ENCODE measurements at places on chromosomes 12 and 14.

- no peak for DNase-seq
Measured at GRCh38 chr14:105581551-105582341, 55.4 kb downstream of the TMEM121 start.

- DNase-seq: no peak
Measured at GRCh38 chr14:48842785-48843184, 743.4 kb downstream of the RPS29 start.

DNA sequence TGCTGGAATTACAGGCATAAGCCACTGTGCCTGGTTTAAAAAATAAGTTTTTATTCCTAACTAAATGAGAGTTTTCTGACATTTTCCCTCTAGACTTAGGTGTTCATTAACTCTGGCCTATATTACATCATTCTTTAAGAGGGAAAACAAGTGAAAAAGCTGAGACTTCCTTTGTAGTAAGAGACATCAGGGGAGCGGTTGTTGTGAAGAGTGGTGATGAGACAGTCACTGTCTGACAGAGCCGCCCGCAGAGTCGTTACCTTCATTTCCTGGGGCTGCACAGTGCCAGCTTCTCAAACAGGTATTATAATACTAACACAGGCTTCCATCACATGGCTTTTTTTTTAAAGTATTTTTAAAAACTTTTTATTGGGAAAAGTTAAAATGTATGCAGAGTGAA lies 19.7 kb upstream of the TDRD9 start:
- no peak for DNase-seq

- DNase-seq: no peak
Measured at GRCh38 chr12:1203735-1204019, 212.7 kb downstream of the ERC1 start.

DNA sequence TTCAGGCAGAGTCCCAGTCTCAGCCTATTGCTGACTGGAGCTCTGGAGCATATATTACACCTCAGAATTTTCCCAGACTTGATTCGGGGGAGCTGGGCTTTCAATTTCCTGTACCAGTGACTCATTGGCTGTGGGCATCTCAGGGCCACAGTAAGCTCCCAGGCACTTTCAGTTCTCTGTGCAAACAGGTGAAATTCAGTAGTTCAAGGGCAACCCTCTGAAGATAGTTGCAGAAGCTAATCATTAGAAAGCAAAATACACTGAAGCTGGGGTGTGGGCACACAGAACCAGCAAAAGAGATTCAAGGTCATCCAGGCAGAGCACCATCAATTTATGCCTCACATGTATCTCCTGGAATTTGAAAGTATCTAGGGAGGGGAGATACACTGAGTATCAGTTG lies 8.1 kb upstream of the NIN start:
- DNase-seq: no peak

DNA sequence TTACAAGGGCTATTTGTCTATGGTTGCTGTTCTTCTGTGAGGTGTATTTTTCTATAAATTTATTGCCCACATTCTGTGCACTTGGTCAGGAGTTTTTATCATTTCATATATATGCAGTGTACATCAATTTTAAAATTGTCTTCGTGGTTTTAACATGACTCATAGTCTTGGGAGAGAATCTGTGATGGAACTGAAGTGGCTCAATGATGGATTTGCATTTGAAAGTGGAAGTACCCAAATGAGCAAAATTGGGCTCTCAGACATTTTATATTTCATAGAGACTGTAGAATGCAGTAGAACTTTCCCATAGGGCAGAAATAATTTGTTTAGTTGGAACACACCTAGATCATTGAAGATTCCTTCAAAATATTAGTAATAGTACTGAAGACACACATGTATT lies 1.9 kb upstream of the SCFD1 start:
- no peak for DNase-seq

DNA sequence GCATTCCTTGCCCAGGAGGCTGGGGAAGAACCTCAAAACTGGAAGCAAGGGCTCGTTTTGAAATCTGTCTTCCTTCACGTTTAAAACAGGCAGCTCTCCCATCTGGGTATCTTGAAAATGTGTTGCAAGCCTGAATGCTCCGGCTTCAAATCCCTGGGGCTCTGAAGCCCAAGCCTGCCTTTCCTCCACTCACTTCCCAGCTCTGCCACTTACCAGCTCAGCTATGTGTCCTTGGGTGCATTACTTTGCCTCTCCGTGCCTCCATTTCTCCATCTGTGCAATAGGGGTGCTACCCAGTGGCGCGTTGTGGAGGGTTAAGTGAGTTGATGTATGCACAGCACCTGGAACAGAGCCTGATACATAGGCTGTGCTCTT lies 97.6 kb downstream of the GCH1 start:
- no peak for DNase-seq

- no peak for DNase-seq
Measured at GRCh38 chr12:117590999-117591398, 229.6 kb upstream of the NOS1 start.

GRCh38 chr12:104975587-104976343 lies 10.4 kb upstream of the NOPCHAP1 start:
- no peak for DNase-seq

- DNase-seq: no peak
Measured at GRCh38 chr14:87000081-87000480, 992.9 kb downstream of the GALC start.

- DNase-seq: no peak
Measured at GRCh38 chr12:71591601-71592000, 72.0 kb downstream of the ZFC3H1 start.

- DNase-seq: no peak
Measured at GRCh38 chr12:44063671-44064070, 227.8 kb downstream of the TMEM117 start.

- no peak for DNase-seq
Measured at GRCh38 chr12:115004470-115005146, 320.6 kb upstream of the TBX3 start.

DNA sequence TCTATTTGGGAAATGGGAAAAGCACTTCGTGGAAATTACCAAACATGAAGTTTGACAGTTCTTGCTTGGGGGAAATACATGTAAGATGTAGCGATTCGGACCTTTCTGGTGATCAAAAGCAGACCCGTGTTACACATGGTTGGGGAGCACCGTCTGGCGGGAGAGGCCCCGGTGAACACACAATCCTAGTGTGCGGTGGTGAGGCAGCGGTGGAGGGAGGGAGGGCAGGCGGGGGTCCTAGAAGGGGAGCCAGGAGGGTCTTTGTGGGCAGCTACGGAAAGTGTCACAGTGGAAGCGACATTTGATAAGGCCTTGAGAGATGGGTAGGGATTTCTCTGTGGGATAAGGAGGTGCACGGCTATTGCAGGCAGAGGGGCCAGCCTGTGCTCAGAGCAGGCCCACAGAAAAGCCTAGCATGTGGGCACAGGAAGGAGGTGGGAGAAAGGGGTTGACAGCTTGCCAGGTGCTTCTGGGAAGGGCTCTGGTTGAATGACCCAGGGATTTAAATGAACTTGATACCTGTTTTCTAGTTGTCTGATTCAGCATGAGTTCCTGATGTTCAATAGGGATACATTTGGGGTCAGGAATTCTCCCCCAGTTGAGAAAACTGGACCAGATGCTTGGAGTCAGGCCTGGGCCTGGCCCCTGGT lies 7.2 kb downstream of the MVK start:
- no peak for DNase-seq

- no peak for DNase-seq
Measured at GRCh38 chr14:93969082-93969828, 7.1 kb downstream of the ASB2 start.

GRCh38 chr12:47711448-47711847 lies 5.6 kb upstream of the RPAP3 start:
- DNase-seq: no peak

DNA sequence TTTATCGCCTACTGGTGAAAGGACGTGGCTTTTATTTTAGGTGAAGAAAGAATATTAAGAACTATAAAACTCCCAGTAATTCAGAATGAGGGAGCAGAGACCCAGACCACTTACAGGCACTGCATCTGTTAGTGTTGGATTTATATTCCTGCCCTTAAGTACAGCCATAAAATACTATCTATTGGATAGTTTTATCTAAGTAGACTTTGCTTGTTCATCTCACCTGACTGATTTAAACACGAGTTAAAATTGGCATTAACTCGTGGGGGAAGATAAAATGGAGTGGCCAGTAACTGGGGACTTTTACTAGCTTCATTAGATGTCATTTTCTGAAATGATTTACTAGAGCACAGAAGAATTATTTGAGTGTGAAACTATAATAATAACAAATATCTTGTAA lies 1377.5 kb upstream of the TMEM132C start:
- DNase-seq: no peak

DNA sequence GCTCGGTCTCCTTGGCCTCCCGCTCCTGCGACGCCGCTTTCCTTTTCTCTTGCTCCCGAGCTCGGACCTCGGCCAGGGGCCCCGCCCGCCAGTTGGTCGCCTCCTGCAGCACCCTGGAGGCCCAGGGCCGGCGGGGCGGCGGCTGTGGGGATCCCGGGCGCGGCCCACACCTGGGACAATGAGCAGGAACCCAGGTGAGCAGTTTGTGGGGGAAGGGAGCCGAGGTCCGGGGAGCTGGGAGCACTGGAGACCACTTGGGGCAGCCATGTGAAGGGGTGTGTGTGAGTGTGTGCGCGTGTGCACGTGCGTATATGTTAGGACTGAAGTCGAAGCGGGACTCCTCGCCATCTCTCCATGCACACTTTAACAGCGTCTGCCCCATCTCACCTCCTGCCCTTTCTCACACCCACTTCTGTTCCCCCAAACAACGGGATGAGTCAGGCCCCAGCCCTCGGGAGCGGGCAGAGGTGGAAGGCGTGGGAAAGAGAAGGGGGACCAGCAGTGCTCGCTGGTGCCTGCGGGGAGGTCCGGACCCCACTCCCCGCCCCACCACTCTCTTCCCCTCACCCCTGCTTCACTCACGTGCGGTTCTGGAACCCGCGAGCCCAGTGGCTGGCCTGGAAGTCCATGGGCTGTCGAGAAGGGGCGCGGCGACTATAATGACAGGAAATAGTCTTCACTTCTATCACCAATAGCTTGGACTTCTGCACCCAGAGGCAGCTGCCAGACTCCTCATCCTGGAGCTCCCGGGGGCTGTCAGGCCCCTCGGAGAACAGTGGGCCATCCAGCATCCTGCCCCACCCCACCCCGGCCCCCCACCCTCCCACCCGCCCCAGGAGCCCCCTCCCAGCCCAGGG lies 450 bp downstream of the DDN start:
- DNase-seq: no peak

GRCh38 chr12:110575326-110575725 lies 7.8 kb downstream of the PPTC7 start:
- no peak for DNase-seq

GRCh38 chr14:70709726-70710382 lies 68.1 kb downstream of the TTC9 start:
- DNase-seq: no peak

DNA sequence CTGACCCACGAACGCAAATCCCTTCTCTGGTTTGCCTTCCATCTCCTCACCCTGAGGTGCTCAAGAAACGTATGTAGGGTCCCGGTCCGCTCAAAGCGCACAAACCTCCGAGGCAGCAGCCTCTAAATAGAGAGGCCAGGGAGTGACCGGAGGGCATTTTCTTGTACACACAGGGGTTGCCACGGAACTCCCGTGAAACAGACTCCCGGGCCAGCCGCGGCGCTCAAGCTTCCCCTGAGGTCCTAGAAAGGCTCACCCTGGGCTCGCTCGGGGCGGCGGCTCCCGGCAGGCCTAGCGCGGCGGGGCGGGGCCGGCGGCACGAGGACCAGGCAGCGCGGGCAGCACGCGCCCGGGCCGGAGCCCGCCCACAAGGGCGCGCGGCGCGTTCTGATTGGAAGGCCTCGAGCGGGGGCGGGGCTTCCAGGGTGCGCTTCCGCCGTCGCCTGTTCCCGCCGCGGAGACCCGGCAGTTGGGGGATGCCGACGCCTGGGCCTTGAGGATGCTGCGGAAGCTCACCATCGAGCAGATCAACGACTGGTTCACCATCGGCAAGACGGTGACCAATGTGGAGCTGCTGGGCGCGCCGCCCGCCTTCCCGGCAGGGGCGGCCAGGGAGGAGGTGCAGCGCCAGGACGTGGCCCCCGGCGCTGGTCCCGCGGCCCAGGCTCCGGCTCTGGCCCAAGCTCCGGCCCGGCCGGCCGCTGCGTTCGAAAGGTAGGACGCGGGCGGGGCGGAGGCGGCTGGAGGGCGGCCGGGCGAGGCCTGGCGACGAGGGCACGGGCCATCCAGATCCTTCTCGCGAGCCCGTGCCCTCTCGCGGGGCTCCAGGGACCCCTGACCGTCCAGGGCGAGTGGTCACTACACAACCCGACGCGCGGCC lies at the start of gene TDRD9:
Gene TDRD9, plus strand, starts transcription at position 446 of the 880 bp plus-strand sequence. Its CDS starts 54 bp downstream, at position 500.
- DNase-seq: no peak

- DNase-seq: no peak
Measured at GRCh38 chr14:22289570-22289969, 299.5 kb downstream of the DAD1 start.
